ENCODE measurements at places on chromosomes 2 and 18.

GRCh38 chr18:9712611-9713010 is 4.5 kb downstream of the RAB31 start:
- no peak for DNase-seq

GRCh38 chr18:78607221-78607620 is 372.4 kb upstream of the SALL3 start:
- no peak for DNase-seq

- peak; percentile 10 for DNase-seq
These were observed 58.3 kb downstream of the EML4 start for GRCh38 chr2:42227491-42227890.

DNA sequence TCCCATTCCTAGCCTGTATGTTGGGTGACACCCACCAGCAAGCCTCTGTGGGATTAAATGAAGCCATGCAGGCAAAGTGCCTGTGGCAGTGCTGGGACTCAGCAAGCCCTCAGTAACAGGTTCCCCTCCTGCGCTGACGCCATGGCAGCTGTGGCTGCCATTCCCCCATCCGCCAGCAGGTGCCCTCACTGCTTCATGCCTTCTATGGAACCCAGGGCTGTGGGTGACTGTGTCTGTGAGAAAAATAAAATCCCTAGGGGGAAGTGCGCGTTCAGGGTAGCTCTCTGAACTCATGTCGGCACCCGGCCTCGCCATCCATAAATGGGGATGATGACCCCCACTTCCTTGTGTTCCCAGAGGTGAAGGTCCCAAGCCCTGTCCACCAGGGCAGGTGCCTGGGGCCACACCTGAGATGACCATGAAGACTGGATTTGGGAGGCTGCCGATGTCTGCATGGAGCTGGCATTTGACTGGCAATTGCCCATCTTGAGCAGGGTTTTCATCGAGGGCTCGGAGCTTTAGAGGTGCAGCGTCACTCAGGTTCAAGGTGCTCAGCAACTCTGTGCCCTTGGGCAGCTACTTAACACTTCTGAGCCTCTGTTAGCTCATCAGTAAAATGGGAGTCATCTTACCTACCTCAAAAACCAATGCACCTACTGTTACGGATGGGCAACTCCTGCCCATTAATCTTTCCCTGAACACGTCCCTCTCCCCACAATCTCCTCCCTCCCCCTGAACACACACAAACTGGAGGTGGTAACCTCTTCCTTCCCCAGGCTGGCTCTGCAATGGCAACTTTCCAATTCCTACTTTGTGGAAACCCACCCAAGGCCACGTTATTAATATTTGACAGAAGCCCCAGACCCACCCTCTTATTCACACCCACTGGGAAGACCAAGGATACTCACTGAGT is 2.9 kb upstream of the MAL start:
- DNase-seq: peak; percentile 85

- no peak for DNase-seq
These were observed 126.8 kb upstream of the HS6ST1 start for GRCh38 chr2:128445523-128445900.

DNA sequence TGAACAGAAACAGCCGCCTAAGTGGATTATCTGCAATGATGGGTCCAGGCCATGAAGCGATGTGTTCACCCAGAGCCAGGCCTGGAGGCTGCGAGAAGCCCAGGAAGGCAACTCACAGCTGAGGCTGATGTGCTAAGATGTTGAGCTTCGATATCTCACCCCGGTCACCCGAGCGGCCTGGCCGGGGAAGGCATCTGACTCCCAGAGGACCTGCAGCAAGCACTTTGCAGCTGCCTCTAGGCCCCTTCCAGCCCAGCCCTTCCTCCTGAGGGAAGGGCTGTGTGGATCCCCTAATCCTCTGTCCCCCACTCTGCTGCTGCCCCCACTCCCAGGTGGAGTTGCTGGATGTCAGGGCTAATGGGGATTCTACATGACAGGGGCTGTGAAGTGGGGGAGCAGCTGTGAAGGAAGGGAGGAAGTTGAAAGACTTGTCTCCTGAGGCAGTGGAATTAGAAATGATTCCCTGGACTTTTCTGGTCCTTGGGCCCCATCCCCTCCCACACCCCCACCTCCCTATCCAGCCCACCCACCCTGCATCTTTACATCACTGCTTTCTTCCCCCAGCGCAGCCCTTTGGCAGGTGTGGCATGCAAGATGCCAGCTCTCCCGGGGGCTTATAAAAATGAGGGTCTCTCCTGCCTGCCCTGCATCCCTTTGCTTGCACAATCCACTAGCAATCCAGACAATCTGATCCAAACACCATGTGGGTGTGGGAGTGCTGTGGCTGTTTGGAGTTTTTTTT is 4.3 kb downstream of the ATP6V1B1 start:
- peak; percentile 63 for DNase-seq

GRCh38 chr18:61948846-61949438 is 56.1 kb upstream of the RNF152 start:
- DNase-seq: no peak

- DNase-seq: no peak
These were observed 54.4 kb upstream of the LGALSL start for GRCh38 chr2:64399521-64399920.

DNA sequence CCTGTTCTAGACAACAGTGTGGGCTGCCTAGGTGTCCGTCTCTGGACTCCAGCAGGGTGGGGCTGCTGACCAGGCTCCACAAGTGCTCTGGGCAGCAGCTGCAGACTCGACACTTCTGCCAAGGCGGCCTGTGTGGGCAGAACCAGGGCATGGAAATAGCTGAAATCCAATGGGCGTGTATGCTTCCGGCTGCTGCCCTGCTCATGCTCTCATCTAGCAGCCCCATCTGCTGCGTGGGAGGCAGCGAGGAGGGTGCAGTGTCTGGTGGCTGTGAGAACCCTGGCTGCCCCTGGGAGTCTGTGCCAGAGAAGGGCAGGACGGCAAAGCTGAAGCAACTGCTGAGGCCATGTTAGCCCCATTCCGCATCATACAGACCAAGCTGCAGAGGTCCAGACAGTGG is 174.9 kb downstream of the SOX11 start:
- DNase-seq: no peak

Data from NCI-H82 (cell line).